ENCODE measurements at places on chromosomes 4 and X.

- DNase-seq = peak; percentile 70
Measured at GRCh38 chr4:129264008-129264657, 168.2 kb downstream of the C4orf33 start.

DNA sequence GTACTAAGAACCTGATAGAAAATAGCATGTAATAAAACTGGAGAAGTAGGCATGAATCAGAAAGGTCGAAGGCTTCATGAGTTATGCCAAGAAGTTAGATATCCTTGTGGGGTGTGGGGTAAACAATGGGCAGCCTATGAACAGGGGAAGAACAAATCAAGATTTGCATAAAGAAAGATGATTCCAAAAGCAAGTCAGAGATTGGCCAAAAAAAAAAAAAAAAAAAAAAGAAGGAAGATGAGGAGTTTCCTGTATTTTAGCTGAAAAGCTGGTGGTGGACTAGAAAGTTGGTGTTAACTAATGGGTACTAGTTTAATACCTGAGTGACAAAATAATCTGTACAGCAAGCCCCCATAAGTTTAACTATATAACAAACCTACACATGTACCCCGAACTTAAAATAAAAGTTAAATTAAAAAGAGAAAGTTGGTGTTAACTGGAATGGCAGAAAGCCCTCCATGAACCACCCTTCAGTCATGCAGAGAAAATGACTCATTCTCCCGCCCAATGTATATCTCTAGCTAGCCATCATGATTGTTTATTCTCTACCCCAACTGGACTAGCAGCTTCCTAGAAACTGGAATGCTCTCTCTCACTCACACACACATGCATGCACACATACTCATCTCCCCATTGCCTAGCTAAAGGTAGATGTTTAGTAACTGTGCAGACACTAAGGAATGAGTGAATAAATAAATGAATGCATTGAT lies 41.7 kb downstream of the ATP11C start:
- no peak for DNase-seq

DNA sequence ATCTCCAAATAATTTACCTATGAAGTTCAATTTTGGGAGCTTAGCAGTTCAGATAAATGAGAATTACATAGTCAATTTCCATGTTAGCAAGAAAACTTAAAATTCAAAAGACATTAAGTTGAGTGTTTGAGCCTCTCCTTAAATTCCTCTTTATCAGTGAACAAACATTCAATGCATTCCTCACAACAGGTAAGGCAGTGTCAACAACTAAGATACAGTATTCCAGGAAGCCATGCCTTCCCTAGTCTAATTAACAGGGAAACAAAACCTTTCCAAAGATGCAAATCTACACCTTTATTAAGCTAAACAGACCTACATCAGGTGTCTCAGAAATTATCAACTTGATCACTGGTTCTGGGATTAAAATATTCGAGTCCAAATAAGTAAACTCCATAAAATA lies 3.7 kb downstream of the SH3RF1 start:
- no peak for DNase-seq

GRCh38 chr4:173860094-173860493 lies 330.1 kb upstream of the HAND2 start:
- DNase-seq = no peak

DNA sequence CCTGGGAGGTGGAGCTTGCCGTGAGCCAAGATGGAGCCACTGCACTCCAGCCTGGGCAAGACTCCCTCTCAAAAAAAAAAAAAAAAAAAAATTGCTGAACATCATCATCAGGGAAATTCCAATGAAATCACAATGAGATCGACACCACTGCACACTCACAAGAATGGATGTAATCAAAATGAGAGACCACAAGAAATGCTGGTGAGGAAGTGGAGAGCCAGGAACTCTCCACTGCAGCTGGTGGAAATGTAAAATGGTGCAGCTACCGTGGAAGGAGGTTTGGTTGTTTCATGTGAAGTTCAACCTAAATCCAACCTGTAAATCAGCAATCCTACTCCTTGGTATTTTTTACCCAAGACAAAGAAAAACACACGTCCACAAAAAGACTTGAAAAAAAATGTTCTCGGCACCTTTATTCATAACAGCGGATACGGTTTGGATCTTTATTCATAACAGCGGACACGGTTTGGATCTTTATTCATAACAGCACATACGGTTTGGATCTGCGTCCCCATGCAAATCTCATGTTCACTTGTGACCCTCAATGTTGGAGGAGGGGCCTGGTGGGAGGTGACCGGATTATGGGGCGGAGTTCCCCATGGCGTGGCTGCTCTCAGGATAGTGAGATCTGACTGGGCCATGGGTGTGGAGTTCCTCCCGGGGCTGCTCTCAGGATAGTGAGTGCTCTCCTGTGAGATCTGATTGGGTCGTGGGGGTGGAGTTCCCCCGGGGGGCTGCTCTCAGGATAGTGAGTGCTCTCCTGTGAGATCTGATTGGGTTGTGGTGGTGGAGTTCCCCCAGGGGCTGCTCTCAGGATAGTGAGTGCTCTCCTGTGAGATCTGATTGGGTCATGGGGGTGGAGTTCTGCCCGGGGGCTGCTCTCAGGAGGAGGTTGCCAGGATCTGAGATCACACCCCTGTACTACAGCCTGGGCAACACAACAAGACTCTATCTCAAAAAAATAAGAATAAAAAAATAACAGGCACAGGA lies 7.7 kb downstream of the GAK start:
- no peak for DNase-seq

- DNase-seq = no peak
Measured at GRCh38 chr4:148203056-148203898, 238.9 kb downstream of the NR3C2 start.

DNA sequence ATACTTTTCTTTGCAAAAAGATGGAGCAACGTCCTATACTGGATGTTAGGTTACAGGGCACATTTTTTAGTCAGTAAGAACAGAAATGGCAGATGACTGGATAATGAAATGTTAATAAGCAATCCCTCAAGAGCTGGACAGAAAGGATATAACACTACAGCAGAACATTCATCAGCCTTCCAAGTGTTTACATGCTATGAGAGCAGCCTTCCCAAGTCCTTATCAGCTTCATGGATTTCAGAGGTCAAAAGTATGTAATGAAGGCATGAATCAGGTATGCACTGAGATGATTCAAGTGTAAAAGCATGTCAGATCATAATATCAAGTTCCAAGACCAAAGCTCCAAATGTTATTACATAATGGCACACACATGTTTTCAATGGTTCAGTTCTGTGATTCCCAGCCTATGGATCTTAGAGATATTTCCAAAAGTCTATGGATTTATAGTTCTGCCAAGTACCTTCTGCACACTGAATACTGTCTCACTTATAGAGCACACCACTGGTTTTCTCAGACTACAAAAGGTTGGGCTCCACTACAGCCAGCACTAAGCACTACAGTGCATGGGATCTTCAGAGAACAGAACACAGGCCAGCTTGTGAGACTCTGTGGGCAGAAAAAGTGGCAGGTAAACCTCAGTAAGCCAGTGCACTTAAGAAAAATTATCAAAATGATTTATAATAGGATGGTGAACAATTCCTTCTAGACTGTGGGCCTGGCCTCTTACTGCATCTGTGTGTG lies 49.2 kb downstream of the GPC4 start:
- no peak for DNase-seq

DNA sequence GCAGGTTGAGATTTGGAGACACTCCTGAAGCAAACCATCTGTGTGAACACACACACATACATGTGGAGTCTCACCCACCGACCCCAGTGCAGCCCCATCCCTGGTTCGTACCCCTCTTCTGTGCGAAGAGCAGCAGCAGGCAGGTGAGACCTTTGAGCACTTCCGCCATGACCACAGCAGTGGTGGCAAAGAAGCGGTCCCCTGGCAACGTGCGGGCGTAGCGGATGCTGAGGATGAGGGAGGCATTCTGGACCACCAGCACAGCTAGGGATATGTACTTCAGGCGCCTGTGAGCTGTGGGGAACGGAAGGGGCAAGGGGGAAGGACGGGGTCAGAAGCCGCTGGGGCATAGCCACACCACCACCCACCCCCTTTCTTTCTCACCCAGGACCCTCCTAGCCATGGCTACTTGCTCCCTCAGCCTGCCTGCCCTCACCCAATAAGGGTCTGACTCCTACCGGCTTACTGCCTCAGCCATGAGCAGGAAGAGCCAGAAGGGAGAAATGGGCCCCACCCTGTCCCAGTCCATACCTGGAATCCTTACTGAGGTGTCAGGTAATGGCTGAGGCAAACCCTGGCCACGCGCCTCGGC lies 1.6 kb downstream of the SLC35A2 start:
- no peak for DNase-seq

GRCh38 chr4:11341337-11342043 lies 87.2 kb downstream of the HS3ST1 start:
- no peak for DNase-seq

DNA sequence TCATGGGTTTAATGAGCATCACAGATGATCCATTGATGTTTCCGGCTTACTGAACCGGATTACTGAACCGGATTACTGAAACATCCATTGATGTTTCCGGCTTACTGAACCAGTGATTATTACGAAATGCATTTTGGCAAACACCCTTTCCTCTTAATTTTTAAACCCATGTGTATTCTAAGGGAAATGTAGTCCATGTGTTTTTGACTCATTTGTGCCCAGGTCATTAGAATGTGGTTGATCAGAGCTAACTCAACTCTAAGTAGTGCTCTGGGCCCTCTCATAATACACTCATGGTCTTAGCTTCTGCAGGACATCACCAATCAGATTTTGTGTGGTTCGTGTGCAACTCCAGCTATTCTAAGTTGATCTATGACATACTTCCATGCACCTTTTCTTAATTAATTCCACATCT lies 141.6 kb downstream of the SPATA18 start:
- no peak for DNase-seq

DNA sequence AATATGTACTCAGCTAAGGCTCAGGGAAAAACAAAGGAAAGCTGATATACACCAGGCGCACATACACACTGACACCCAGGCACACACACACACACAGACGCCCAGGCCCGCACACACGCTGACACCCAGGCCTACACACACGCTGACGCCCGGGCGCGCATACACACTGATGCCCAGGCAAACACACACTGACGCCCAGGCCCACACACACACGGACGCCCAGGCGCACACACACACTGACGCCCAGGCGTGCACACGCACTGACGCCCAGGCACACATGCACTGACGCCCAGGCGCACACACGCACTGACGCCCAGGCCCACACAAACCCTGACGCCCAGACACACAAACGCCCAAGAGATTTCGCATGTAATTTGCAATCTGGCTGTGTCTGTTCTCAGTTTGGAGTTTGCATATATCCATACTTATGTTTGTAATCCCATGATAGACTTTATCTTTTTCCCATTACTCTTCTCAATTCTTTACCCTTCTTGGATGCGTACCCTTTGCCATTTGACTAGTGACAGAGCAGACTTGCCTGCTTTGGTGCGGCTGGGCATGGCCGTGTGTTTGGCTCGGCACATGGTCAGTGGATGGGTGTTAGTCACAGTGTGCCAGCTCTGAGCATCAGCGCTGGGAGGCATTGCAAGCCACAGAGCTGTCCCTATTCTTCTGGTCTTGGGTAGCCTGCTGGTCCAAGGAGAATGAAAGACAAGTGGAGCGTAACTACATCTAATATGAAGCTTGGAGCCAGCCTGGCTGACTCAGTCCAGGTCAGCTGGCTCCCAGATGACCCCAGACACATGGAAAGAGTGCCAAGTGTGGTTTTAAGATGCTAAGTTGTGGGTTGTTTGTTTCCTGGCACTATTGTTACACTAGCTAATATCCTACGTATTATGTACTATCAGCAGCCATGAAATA lies 632.4 kb upstream of the ZFP42 start:
- no peak for DNase-seq

GRCh38 chrX:109343671-109344070 lies 138.2 kb downstream of the GUCY2F start:
- DNase-seq = no peak

DNA sequence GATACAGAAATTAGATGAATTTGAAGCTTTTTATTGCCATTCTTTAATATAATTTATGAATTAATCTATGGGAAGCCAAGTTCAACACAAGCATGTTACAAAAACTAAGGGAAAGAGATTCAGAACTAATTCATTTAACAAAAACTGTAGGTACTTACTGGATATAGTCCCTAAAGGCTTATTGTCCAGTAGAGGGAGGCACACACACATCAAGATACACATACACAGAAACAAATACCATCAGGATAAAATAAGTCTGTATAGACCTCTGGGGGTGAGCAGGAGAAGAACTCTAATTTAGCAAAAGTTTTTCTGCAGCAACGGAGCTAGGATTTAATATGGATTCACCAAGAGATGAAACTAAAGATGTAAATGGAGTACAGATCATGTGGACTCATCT lies 83.0 kb upstream of the IL13RA1 start:
- no peak for DNase-seq

GRCh38 chr4:82508806-82509428 lies 52.9 kb downstream of the TMEM150C start:
- DNase-seq = no peak

DNA sequence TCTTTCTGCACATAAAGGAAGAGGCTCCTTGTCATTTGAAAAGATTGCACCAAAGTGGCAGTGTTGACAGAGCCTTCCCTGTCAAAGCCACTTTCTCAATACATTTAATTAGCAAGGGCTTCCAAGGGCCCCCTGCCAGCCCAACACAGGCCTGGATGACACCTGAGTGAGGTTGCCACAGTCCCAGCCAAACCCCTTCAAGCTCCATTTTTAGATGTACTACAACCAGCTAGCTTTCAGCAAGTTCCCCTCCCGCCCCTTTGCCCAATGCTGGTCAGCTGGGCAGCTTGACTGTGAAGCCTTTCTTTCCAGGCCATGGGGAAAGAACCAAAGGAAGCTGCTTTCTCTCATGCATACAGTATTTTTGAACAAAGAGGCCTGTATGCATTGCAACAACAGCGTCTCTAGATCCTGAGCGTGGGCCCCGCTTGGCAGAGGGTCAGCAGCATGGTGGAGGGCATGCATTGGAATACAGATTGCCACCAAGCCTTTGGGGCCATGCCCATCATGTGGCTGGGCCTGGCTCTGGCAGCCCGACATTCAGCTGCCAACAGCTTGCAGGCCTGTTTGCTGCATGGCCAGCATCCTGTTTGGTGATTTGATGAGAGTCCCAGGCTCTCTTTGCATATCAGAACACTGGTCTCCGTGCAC lies 261.1 kb upstream of the GATB start:
- no peak for DNase-seq
